Stimulated activated CD4-positive, alpha-beta T cell treated with anti-CD3 and anti-CD28 coated beads, Interleukin-1b, Interleukin-23, amount 100 ng/mL, for 1 hour (primary cell): ENCODE measurements at places on chromosomes 5 and 9.

GRCh38 chr5:107436201-107436600, 234.5 kb downstream of the EFNA5 start:
- DNase-seq = no peak

DNA sequence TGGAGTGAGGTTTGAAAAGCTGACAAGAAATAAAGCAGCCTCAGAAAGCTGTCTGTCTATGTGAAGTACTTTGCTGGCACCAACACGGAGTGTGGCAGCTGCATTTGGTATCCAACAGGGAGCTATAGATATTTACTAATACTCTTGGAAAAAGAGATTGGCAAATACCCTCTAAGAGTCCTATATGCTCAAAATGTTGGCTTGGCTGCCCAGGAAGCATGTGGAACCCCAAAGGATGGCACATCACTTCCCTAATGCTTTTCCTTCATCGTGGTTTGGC, 398.3 kb downstream of the TLE4 start:
- no peak for DNase-seq

- DNase-seq = no peak
Observed at GRCh38 chr5:106801554-106801953, 869.2 kb downstream of the EFNA5 start.

- no peak for DNase-seq
Observed at GRCh38 chr9:133826289-133827085, 88.3 kb upstream of the SARDH start.

GRCh38 chr5:68748101-68748500, 345.7 kb upstream of the SLC30A5 start:
- DNase-seq = no peak
